Testis (tissue), 5 donors: ENCODE measurements at places on chromosomes 5 and 9.
A peak's percentile ranks its signal among the peaks of the same experiment; 100 is the strongest.

DNA sequence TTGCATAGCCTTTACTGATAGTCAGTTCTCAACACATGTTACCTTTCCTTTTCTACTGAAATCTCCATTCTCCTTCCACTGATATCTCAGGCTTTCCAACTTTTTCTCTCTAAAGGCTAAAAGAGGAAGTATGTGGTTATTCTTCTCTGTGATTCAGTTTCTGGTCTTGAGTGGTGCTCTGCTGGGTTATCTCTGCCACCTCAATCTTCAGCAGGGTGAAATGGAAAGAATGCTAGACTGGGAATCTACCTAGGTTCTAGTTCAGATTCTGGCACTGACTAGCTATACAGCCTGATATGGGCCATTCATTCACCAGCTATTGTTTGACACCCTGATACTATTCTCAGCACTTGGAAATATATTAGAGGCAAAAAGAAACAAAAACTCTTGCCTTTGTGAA lies 124.9 kb upstream of the GRIA1 start:
- DNase-seq = no peak

- DNase-seq = no peak
Measured at GRCh38 chr9:20904995-20905394, 126.4 kb downstream of the HACD4 start.

- peak; percentile 92 for DNase-seq
Measured at GRCh38 chr5:40679148-40679912, 385 bp upstream of the PTGER4 start.

- DNase-seq = peak; percentile 7
Measured at GRCh38 chr9:114303977-114304376, 18.9 kb upstream of the ORM1 start.

- no peak for DNase-seq
Measured at GRCh38 chr5:173926359-173926758, 38.2 kb downstream of the CPEB4 start.

DNA sequence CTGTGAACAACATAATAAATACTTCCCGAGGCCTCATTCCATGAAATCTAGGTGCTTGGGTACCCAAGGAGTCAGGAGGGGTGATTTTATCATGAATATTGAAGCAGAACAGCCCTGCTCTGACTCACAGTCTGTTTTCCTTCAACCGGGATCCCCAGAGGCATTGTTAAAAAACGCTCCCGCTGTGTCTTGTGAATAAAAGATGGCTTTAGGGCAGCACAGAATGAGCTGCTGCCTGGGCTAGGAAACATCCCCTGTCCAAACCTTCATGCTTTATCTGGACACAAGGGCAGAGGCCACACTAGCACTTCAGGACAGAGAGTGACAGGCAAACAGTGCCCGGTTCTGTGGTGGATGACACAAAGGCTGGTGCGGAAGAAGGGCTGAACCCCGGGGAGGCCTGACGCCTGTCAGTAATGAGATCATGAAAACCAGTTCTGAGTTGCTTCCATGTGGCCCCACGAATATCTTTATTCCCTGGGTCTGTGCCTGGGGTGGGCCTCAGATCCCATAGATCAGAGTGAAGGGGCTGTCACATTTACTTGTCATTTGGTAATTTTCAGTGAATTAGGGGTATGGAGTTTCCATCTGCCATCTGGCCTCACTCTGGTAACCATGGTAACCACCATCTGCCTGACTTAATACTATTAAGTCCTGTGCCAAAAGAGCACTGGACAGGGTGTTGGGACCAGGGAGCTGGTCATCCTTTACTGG lies 2.6 kb downstream of the IGFBPL1 start:
- no peak for DNase-seq

DNA sequence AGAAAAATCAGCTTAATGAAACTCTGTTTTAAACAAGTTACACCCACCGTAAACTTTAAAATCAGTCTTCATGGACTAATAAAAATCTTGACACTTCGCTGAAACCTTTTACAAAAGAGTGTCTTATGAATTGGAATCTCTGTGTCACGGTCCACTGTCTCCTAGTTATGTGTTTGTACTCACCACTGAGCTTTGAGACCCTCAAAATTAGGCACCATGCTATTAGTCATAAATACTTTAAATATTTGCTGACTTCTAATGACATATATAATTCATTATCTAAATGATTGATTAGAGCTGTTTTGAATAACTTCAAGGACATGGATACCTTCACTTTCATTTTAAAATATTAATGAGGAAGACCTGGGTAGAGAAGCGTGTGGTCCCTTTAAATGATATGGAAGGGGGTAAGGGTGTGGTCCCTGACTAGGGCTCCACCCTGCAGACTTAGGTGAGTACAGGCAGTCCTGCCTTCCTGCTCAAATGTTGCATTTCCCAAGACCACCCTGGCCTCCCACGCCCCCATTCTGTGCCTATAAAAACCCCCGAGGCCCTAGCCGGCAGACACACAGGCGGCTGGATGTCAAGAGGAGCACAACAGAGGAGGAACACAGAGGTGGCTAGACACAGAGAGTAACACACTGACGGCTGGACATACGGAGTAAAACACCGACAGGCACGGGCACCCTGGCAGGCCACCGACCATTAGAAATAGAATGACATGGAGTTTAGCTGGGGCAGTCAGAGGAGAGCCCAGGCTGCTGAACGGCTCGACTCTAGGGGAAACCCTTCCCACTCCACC lies 179.0 kb upstream of the CDH9 start:
- peak; percentile 34 for DNase-seq
